AG04450 (cell line): ENCODE measurements at places on chromosomes 12 and 14.

DNA sequence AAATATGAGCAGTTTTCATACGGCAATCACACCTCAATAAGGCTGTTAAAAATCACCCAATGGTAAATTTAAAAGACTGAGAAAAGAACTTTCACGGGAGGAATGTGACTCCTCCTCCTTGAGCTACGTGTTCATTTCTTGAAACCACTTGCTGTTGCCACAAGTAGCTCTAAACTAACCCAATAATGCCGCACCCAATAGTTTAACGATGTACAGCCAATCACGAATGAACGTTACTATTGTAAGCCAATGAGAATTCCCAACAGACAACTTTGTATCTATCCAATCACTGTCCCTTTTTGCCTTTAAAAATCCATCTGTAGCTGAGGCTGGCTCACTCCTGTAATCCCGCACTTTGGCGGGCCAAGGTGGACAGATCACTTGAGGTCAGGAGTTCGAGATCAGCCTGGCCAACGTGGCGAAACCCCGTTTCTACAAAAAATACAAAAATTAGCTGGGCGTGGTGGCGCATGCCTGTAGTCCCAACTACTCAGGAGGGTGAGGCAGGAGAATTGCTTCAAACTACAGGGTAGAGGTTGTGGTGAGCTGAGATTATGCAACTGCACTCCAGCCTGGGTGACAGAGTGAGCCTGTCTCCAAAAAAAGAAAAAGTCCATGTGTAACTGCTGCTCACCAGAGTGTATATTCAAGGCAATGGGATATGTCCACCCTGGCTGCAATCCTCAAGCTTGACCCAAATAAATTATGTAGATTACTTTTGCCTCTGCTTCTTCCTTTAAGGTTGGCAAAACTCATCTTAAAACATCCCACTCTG, 24.4 kb upstream of the BTBD6 start:
- DNase-seq, result no peak

GRCh38 chr12:19681007-19681406, 241.7 kb downstream of the AEBP2 start:
- DNase-seq, result no peak

GRCh38 chr12:83573671-83574070, 887.0 kb downstream of the TMTC2 start:
- DNase-seq, result no peak

DNA sequence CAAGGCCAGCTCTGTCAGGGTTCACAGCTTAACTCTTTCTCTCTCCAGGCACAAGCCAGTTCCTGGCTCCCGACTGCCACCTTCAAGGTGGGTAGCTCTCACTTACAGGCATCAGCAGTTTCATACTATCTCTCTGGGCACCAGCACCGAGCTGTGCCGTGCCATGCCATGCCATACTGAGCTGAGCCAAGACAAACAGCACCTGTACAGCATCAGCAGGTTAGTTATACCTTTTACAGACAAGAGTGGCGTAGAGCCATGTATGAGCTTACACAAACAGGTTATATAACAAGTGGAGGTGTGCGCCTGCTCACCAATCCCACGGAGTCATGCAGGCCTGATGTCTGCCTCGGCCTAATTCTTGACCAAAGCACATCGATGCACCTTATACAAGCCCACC, 1098.7 kb downstream of the AACS start:
- DNase-seq, result no peak

GRCh38 chr12:120468821-120469449, 613 bp downstream of the SRSF9 start:
- no peak for DNase-seq

- DNase-seq, result no peak
Observed at GRCh38 chr12:122519418-122519817, 7.3 kb downstream of the RSRC2 start.

GRCh38 chr14:69335371-69335771, 62.7 kb downstream of the ERH start:
- DNase-seq, result no peak

- peak; percentile 87 for DNase-seq
Observed at GRCh38 chr14:30193845-30194501, 266.3 kb upstream of the PRKD1 start.

- no peak for DNase-seq
Observed at GRCh38 chr12:2011643-2012607, 7.7 kb upstream of the DCP1B start.

DNA sequence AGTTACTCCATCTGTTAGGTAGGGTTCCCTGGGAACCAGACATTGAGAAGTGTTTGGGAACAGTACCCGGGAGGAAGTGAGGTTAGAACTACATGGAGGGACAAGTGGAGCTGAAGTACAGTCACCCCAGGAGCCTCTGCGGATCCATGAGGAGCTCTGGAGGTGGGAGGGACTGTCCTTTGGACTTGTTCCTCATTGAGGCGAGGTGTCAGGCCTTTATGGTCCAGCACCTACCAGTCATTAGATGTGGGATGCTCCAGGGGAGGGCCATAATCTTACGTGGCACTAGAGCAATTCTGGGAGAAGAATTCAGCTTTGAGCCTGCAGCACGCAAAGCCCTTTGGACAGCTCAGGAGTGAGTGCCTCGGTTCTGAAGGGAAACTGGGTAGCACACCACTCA, 142.8 kb downstream of the DACT1 start:
- no peak for DNase-seq

DNA sequence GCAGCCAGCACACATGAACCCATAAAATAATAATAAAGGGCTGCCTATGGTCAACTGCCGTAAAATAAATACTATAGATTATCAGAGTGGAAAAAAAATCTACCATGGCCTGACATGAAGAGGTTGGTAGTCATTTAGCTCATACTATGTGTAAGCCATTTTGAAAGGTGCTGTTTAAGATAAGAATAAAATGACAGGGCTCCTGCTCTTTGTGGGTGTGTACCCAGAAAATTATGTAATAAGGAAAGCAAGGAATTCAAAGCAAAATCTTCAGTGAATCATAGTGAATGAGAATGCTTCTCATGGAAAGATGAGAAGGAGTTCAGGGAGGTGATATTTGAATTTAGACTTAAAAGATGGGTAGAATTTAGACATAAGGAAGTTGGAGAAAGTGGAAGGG, 42.9 kb upstream of the PPM1H start:
- DNase-seq, result no peak

GRCh38 chr12:27817766-27818165, 37.7 kb upstream of the MANSC4 start:
- DNase-seq, result no peak

- DNase-seq, result no peak
Observed at GRCh38 chr14:32428875-32429274, 99.8 kb downstream of the AKAP6 start.

DNA sequence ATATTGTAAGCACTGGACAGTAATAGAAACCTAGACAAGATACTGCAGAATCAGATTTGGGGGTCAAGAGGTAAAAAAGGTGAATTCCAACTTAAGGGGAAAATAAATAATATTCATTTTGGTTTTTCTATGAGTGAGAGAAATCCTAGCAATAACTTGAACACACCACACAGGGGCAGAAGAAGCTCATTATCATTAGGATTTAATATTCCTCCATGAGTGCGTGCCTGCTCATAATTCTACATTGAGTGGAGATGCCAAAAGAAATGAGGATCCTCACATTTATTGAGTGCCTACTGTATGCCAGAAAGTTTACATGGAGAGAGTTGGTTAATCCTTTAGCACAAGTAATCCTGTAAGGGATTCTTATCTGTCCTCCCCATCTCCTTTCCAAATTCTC, 40.5 kb upstream of the C14orf132 start:
- peak; percentile 13 for DNase-seq

- no peak for DNase-seq
Observed at GRCh38 chr14:55265197-55265596, 6.0 kb upstream of the FBXO34 start.

DNA sequence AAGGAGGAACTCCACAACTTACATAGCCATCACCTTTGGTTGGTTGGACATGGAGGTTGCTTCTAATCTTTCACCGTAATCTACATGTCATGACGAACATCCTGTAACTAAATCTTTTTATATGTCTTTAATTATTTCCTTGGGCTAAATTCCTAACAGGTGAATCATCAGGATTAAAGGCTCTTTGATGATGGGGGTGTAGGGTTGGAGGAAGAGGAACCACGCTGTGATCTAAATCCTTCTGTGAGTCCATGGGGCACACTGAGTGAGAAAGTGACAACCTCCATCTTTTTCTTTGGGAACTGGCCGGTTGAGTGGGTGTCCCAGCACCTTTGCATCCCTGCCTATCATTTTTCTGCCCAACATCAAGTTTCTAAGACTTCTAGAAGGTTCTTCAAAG, 31.1 kb upstream of the MAP1LC3B2 start:
- DNase-seq, result no peak

GRCh38 chr14:78367355-78367754, 197.2 kb downstream of the NRXN3 start:
- no peak for DNase-seq

DNA sequence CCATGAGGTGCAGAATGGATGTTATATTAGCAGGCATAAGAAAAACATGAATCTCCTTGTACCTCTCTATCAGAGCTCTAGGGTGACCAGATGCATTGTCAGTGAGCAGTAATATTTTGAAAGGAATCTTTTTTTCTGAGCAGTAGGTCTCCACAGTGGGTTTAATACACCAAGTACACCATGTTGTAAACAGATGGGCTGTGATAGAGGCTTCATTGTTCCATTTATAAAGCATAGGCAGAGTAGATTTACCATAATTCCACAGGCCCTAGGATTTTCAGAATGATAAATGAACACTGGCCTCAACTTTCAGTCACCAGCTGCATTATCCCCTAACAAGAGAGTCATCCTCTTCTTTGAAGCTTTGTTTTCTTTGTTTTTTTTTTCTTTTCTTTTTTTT, 185.2 kb downstream of the ERC1 start:
- DNase-seq, result no peak

DNA sequence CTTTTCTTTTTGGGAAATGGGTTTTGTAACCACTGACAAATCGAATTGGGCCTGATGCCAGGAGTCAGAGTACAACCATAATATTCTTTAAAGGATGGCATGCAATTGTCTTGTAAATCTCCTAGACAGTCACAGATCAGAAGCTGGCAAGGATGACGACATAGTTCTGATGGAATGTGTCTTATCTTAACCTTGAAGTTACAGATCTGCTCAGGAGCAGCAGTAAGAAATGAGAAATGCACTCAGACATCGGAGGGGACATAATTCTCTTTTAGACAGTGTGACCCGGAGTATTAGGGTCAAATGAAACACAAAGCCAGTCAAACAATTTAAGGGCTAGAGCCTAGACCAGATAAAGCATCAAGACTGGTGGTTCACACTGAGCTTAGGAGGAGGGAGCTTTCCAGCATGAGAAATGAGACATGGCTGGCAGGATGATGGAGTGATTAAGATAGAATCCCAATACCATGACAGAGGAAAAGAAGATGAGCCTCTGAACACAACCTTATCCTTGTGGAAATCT, 17.5 kb downstream of the CBX5 start:
- DNase-seq, result no peak

DNA sequence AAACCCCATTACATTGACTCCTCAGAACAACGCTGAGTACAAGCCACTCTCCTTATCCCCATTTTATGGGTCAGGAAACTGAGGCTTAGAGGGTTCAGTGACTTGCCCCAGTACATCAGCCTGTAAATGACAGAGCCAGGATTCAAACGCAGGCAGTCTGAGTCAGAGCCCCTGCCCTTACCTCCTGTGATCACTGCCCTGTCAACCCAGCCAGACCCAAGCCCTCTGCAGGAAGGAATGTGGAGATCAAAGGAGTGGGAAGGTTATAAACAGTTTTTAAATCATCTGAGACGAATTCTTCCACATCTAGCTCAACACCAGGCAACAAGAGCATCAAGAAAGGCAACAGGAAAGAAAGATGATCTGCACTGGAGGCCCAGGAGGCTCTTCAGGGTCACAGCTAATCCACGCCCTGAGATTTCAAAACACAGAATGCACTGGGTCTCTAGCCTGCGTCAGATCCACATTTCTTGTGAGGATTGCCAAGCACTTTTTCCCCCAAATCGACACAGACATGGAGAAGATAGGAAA, 38.5 kb downstream of the SPTB start:
- DNase-seq, result peak; percentile 26

GRCh38 chr14:49483268-49483667, 102.9 kb downstream of the RPS29 start:
- DNase-seq, result no peak

GRCh38 chr14:104686624-104687517, 2.5 kb upstream of the INF2 start:
- DNase-seq, result no peak

GRCh38 chr12:105264771-105265170, 28.8 kb upstream of the APPL2 start:
- DNase-seq, result no peak

GRCh38 chr14:76133103-76133502, 18.6 kb upstream of the GPATCH2L start:
- no peak for DNase-seq

- DNase-seq, result no peak
Observed at GRCh38 chr14:92409043-92409442, 86.1 kb downstream of the SLC24A4 start.

DNA sequence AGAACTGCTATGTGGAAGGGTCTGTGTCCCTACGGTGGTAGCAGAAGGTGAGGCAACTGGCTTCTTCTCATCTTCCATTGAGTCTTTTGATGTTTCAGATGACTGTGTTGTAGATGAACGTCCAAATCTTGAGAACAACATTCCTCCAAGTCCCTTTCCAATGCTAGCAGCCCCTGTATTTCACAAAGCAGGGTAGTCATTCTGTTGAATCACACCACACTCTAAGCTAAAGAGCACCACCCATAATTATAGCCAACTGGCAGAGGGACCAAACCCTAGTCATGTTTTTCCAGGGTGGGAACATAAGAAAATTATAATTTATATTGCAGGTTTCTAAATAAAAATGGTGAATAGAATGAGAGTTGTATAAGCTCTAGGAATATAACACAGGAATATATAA, 98.7 kb downstream of the DDHD1 start:
- DNase-seq, result no peak

DNA sequence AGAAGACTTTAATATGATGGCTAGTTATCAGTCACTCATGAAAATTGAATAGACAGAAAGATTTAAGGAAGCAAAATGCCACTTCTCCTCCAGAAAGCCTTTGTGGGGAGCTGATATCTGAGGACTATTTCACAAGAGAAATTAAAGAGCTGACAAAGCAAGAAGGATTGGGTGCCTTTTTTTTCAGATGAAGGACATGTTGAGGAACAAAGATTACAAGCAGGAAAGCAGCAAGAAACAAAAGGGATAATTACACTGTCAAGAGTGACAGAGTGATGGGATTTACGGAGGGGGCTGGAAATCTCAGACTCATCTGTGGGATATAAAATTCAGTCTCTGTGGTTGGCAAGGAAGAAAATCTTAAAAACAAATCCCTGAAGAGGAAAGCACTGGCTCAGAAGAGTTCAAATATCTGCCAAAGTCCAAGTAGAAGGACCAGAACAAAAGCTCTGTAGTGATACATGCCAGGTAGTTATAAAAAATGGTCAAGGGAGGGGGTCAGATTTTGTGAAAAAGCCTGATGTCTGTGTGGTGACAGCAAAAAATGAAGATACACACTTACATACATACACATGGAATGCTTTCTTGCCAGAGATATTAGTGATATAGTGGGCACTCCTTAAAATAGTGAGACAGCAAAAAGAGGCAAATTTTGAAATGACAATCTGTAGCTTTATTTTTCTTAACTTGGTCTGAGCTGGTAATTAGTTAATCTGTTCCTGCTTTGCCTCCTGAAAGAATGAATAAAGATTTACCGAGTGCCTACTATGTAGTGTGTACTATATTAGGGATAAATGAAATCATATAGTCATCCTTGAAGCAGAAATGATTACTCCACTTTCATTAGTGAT, 62.9 kb downstream of the EPS8 start:
- no peak for DNase-seq
